ENCODE measurements at places on chromosomes 5 and 9.

DNA sequence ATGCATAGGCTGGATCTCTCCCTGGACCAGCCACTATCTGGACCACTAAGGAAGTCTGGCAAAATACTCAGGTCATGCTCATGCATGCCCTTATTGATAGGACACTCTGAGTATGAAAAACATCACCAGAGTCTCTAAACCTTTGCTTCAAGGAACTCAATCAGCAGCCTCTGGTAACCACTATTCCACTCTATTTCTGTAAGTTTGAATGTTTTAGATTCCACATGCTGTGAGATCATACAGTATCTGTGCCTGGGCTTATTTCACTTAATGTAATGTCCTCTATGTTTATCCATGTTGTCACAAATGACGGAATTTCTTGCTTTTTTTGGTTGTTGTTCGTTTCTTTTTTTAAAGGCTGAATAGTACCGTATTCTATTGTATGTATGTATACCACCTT lies 68.3 kb downstream of the TARS1 start:
- no peak for DNase-seq

DNA sequence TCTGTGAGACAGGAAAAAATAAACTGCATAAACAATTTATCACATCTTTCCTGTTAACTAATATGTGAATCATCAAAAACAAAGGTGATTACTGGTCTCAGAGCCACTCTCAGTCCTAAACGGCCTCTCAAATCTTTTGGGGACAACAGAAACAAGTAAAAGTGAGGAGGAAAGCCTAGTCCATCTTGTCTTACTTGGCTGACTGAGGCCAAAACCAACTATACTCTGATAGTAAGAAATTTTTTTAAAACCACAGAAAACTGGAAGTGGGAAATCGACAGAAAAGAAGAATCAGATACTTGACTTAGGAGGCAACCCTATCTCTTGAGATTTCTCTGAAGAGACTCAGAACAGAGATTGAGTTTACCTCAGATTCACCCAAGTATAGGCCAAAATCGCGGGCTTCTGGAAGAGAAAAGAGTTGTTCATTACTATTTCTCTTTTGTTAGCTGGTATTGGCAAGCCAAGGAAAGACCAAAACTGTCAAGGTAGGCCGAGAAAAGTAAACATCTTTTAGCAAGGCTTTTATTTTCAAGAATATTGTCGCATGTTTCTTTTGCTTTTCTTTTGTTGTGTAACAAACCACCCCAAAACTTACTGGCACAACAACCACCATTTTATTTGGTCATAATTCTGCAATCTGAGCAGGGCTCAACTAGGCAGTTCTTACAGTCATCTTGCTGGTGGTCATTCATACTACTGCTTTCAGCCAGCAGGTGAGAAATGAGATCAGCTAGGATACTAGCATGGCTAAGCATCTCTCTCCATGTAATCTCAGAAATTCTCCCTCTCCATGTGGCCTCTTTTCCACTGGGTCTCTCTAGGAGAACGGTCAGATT lies 46.1 kb downstream of the RFX3 start:
- DNase-seq = no peak

DNA sequence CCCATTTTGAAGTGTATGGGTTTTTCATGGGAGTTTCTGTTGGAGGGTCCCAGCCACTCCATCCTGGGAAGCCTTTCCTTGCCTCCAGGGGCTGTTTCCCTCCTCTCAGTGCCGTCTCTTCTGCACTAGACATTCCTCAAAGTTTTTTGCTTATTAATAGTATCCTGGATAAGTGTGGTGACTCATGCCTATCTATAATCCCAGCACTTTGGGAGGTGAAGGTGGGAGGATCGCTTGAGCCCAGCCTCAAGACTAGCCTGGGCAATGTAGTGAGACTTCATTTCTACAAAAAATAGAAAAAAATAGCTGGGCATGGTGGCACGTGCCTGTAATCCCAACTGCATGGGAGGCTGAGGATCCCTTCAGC lies 43.1 kb downstream of the RALGPS1 start:
- no peak for DNase-seq

DNA sequence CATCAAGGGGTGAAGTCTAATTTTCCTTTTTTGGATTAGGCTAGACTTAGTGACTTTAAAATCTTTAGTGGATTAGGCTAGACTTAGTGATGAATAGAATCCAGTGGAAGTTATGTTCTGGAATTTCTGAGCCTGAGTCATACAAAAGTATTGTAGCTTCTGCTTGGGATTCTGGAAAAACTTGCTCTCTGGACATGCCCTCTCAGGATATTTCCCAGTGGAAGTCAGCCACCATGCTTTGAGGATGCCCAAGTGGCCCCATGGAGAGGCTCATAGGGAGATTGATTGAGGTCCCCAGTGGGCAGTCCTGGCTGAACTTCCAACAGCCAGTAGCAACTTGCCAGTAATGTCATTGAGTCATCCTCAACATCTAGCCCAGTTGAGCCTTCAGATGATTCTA lies 112.4 kb upstream of the PRLR start:
- DNase-seq = no peak
